Epithelial cell of prostate (primary cell): ENCODE measurements at places on chromosomes 11 and 22.

- DNase-seq: no peak
Measured at GRCh38 chr11:74866557-74866956, 82.3 kb downstream of the XRRA1 start.

GRCh38 chr11:104918113-104918824 lies 20.0 kb upstream of the CASP12 start:
- DNase-seq: no peak

DNA sequence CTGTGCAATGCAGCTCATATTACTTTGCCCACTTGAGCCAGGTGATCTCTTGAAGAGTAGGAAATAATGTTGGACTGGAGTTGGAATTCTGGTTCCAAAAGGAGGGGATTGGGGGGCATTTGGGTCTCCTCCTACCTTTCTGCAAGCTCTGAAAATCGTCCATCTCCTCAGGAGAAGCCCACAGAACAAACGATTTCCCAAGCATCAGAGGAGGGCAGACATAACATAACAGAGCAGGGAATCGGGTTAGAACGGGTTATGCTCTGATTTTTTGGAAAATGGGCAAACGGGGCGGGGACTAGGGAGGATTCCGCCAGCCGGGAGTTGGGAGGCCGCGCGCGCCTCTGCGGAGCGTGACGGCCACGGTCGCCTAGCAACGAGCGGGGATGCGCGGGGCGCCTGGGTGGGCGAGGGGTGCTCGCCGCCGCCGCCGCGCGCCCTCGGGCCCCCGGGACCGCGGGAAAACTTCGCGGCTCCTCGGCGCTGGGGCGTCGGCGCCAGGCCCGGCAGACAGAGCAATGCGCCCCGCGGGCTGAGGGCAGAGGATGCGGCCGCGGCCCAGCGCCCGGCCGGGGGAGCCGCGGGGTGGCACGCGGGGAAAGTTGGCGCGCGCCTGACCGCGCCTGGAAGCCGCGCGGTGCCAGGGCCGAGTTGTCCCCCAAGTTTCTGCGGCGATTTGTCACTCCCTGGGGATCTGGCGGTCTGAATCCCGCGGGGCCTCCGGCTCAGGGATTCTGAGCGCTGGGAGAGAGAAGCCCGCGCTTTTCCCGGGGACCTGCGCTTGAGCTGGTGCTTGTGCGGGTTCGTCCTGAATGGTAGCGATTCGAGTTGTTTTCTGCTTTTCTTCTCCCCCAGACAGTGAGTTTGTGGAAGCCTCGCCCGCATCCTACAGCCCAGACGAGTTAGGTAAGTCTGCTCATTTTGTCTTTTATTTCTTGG lies 27.8 kb upstream of the AMOTL1 start:
- DNase-seq: no peak

GRCh38 chr11:120590472-120590871 lies 78.9 kb downstream of the GRIK4 start:
- DNase-seq: no peak

DNA sequence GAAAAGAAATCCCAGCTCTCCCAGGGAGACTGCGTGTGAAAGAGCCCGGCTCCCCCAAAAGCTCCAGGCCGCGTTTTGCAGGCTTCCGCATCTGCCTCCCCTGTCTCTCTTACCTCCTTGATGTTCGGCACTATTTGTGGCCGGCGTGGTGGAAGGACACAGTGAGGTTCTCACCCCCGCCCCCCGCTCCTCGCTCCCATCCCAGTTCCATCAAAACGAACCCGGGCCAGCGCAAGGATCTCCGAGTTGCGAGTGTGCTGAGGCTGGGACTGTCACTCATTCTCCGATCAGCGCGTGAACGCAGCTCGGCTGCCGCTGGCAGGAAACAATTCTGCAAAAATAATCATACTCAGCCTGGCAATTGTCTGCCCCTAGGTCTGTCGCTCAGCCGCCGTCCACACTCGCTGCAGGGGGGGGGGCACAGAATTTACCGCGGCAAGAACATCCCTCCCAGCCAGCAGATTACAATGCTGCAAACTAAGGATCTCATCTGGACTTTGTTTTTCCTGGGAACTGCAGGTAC lies at the start of gene NCAM1:
TSS of gene NCAM1 (plus strand) at position 275 of the 523 bp plus-strand sequence.
- no peak for DNase-seq

DNA sequence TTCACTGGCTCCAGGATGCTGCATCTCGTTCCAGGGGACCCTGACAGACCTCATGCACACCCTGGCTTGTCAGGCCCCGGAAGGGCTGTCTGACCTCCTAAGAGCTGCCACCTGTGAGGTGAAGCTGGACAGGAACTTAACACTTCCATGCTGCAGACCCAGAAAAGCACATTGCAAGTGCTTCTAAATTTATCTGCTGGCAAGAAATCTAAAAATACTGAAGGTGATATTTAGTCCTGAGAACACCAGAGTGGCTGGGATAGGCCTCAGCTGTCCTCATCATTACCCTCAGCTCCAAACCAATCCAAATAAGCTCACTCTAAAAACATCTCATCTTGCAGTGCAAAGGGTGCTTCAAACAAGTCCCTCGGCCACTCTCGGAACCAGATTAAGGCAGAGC lies 46.7 kb downstream of the ABTB2 start:
- DNase-seq: no peak

DNA sequence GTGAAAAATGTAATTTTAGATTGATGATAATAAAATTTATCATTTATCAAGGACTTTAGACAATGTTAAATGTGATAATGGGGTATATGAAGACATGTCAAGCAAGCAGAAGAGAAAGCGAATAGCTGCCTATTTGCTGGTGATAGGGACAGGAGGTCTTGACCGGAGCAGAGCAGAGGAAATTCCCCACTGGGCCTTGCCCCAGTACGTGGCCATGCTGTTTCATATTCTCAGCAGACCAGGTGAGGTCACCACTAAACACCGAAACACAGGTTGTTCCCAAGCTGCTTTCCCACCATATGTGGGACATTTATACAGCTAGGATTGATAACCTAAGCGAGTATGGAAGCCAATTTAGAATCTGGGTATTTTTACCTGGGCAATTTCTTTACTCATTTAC lies 1629.6 kb downstream of the FAM181B start:
- DNase-seq: no peak

DNA sequence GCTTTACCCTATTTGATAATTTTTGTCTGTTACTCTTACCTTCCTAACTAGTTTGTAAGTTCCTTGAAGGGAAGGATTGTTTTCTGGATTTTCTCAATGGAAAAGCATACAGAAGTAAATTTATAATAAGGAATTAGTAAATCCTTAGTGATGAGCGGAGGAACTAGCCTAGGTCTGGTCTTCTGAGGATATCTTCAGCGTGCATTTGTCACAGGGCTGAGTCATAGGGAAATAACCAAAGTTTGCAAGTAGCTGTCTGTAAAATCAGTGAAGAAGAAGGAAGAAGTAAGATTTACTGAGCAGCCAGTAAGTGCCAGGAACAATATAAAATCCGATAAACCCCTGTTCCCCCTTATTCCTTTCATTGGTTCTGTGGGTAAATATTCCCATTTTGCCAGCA lies 162.7 kb upstream of the SORL1-AS1 start:
- no peak for DNase-seq

DNA sequence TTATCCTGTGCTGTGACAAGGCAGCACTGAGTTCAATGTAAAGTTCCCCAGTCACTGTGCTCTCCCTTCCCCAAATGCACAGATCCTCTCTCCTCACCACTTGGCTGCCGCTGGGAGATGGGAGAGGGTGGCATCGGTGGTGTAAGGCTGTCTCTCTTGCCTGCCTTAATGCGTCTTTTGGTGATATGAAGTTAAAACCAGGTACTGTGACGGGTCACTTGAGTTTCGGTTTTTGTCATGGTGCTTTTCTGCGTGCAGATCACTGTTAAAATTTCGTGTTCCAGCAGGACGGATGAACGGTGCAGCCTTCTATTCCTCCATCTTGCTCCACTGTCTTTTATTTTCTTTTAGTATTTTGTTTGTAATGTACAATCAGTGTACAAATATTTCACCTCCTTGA lies 18.6 kb downstream of the GLB1L2 start:
- DNase-seq: no peak

DNA sequence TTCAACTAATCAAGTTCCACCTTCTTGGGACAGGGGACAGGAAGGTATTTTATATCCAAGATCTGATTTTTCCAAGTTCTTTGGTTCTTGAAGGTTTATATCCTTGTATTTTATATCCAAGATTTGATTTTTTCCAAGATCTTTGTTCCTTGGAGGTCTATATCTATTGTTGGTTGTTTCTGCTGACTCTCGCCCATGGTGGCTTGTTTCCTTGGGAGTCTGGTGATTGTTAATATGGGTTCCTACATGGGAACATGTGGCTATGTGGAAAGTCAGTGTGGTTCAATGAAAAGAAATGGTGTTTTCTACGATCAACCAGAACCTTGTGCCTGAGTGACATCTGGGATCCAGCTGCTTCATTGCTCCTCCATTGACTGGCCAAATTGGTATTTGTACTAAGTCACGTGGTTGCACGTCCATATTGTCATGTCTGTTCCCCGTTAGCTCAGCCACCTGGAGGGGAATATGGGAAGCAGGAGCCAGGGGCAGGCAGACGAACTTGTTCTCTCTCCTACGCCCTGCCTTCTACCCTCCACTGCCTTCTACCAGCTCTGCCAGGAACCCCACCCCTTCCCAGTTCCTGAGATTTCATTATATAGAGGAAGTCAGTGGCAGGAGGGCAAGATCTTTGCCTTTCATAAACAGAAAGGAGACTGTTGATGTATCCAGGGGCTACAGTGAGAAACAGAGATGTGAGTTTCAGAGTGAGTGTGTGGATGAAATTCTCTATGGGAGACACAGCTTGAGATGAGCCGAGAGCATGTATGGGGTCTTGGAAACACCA lies 11.1 kb upstream of the CSF2RB start:
- DNase-seq: no peak

GRCh38 chr11:23684701-23685100 lies 812.2 kb upstream of the LUZP2 start:
- DNase-seq: no peak

DNA sequence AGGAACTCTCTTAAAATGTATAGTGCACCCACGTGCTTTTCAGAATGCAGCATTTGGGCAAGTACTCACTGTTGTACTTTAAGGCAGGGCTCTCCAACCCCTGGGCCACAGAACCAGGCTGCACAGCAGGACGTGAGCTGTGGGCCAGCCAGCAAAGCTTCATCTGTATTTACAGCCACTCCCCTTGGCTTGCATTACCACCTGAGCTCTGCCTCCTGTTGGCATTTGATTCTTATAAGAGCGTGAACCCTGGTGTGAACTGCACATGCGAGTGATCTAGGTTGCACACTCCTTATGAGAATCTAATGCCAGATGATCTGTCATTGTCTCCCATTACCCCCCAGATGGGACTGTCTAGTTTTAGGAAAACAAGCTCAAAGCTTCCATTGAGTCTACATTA lies 3.0 kb downstream of the C11orf58 start:
- DNase-seq: no peak

GRCh38 chr11:38089726-38090125 lies 1491.7 kb upstream of the RAG2 start:
- peak; percentile 5 for DNase-seq

- peak; percentile 78 for DNase-seq
Measured at GRCh38 chr22:50507991-50508884, at the start of gene NCAPH2. Gene NCAPH2, plus strand, starts transcription at chr22:50508224. Its CDS starts 114 bp downstream, at chr22:50508338.

DNA sequence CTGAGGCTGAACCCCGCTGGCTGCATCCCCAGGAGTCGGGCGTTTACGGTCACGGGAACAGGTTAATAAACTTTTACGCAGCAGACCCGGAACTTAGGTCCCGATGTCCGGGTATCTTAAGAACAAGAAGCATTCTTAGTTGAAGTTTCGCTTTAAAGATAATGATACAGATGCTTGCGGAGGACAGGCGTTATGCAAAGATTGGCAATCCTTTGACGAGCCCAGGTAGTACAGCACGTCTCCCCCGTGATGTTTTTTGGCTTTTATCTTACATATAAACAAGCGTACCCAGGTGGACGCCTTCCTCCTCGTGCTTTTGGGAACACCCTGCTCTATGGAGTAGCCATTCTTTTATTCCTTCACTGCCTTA lies 871 bp upstream of the TOLLIP start:
- DNase-seq: no peak

DNA sequence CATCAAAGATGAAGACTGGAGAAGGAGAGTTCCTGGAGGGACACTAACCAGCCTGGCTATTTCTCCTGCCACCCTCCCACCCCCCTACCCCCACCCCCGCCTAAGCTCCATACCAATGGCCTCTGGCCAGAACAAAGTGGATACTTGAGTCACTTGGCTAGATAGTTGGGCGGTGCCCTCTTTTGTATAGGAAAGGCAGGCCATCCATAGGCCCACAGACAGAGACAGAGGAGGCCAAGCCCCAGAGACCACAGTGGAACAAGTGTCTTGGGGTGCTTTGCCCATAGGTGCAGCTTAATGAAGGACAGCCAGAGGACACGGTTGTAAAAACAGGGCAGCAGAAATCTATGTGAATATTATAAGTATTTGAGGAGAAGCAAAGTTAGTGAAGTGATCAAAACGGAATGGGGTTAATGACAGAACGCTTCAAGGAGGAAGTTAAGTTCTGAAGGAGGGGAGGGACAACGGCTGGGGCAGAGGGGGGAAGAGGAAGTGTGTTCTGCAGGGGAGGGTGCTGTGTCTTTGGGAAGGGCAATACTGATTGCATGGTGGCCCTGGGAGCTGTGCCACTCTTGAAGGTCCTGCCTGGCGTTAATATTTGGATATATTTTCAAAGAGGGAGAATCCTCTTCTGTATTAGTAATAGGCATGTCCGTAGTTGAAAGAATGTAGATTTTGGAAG lies 32.7 kb downstream of the FLI1 start:
- DNase-seq: no peak
